NCI-H524 treated with DMSO at 0.1 percent for 48 hours (cell line): ENCODE measurements at places on chromosomes 12 and 14.

- DNase-seq: no peak
Observed at GRCh38 chr14:80978403-80978802, 23.0 kb downstream of the TSHR start.

- no peak for DNase-seq
Observed at GRCh38 chr14:97946641-97947040, 1149.5 kb downstream of the VRK1 start.

DNA sequence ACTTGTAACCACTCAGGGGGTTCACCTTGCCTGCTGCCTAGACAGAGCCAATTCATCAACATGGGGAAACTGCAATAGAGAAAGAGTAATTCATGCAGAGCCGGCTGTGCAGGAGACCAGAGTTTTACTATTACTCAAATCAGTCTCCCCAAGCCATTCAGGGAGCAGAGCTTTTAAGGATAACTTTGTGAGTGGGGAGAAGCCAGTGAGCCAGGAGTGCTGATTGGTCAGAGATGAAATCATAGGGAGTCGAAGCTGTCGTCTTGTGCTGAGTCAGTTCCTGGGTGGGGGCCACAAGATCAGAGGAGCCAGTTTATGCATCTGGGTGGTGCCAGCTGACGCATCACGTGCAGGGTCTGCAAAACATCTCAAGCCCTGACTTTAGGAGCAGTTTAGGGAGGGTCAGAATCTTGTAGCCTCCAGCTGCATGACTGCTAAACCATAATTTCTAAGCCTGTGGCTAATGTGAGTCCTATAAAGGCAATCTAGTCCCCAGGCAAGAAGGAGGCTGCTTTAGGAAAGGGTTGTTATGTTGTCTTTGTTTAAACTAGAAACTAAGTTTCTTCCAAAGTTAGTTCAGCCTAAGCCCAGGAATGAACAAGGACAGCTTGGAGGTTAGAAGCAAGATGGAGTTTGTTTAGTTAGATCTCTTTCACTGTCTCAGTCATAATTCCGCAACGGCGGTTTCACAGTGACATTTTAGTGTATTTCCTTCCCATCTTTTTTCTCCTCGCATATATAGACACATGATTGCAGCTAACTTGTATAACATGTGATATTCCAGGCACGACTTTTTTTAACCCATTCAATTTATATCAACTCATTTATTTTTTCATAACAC, 68.9 kb upstream of the NCOR2 start:
- DNase-seq: peak; percentile 31

- DNase-seq: no peak
Observed at GRCh38 chr12:53067074-53067992, 11.9 kb downstream of the SPRYD3 start.

DNA sequence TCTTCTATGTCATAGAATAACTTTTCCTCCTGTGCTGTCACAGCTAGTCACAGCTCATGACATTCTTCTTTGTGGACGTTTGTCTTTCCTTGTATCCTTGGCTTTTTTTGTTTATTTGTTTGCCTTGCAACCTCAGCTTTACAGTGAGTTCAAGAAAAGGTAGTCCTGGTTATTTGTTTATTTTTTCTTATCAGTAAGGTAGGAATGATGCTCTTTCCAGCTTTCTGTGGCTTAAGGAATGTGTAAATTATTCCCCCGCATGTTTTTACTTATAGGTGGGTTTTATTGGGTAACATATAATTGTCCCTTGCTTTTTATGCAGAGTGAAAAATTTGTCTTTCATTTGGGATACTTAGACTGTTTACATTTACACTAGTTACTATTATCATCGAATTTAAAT, 1673.6 kb upstream of the FLRT2 start:
- DNase-seq: no peak

DNA sequence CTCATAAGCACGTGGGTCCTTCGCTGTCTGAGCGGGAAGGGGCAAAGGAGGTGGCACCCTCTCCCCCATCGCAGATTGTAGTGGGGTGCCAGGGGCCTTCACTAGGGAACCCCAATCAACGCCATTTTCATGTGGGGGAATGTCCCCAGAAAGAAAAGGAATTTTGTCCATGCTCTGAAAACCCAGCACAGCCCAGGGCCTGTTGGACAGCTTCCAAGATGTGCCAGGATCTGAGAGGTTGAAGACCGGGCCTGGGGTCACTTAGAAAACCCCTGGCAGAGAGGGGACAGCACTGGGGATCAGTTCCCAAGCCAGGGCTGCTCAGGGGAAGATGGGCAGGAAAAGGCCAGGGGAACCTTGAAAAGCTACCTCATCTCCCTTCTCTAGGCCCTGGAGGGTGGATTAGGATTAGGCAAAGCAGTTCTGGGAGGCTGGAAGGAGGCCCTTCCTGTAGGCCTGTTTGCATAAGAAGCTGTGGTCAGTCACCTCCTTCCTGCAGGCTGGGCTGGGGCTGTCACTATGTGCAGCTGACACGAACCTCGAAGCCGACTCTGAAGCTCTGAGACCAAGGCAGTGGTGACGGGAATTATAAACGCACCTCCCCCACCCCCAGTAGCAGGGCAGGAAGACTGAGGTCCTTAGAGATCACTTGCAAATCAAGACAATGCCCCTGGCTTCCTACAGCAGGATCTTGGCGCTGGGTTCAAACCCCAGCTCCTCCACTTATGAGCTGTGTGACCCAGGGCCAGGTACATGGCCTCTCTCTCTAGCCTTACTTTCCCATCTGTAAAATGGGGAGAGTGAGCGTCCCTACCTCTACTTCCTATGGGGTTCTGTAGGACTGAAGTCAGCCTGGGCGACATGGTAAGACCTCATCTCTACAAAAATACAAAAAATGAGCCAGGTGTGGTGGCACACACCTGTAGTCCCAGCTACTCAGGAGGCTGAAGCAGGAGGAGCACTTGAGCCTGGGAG, 29.0 kb downstream of the TESC start:
- no peak for DNase-seq

- no peak for DNase-seq
Observed at GRCh38 chr14:69716478-69717187, 50.3 kb upstream of the SRSF5 start.

GRCh38 chr12:67531051-67531450, 117.5 kb upstream of the DYRK2 start:
- no peak for DNase-seq

DNA sequence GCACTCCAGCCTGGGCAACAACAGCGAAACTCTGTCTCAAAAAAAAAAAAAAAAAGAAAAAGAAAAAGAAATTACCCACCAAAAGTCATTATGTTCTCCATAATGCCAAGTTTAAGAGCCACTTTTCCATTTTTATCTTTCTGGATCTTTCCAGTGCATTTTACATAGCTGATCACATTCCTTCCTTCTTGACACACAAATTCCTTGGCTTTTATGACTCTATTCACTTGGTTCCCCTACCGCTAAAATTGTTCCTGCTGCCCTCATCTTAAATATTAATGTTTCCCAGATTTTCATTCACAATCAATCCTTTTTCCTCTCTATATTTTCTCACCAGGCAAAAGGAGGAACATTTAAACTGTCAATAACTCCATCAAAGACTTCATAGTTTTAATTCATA, 20.2 kb downstream of the KLHL28 start:
- no peak for DNase-seq

DNA sequence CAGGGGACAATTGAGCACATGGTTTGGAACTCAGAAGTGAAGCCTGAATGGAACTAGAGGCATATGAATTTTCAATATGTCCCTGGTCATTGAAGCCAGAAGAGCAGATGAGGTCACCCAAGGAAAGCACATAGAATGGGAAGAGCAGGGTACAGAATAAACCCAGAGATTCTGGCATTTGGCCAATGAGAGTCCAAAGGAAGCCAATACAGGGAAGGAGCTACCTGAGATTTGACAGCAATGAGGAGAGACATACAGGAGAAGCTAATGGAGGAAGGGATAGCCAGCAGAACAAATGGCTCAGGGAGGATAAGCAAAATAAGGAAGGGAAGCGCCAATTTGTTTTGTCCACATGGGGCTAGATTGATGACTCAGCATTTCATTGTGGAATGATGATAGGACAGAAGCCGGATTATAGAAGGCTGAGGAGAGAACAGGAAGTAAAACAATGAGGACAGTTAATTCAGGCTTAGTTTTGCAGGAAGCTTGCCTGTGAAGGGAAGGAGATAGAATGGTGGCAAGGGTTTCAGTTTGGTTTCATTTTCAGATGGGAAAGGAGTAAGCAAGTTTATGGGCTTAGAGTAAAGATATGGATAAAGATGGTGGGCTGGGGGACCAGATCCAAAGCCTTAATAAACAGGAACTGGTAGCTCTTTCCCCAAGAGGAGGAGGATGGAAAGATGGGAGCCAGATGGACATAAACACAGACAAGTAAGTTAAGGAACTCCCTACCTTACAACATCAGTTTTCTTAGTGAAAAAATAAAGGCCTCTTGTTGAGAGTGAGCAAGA, 3.2 kb upstream of the SPTSSA start:
- no peak for DNase-seq

- DNase-seq: no peak
Observed at GRCh38 chr12:24960222-24960855, 11.4 kb upstream of the BCAT1 start.

GRCh38 chr12:122870867-122871664, 24.9 kb downstream of the VPS37B start:
- DNase-seq: no peak

DNA sequence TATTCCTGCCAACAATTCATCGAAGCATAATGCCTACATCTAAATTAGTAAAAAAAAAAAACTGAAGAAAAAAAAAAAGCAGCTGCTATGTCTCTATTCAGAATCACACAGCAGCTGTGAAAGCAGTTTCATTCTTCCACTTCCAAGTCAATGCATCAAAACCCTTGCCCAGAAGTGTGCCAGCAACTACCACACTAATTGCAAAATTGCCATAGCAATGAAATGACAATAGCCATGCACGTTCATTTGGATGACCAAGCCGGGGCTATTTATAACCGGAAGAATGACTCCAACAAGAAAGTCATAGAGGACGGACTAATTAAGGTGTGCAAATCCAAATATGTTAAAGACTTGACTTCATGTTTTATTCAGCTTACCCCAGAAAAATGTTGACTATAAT, 42.5 kb downstream of the SLC2A13 start:
- DNase-seq: no peak

- no peak for DNase-seq
Observed at GRCh38 chr14:86540636-86541247, 1010.8 kb downstream of the FLRT2 start.

GRCh38 chr14:99747582-99748330, 45.5 kb upstream of the EML1 start:
- no peak for DNase-seq

DNA sequence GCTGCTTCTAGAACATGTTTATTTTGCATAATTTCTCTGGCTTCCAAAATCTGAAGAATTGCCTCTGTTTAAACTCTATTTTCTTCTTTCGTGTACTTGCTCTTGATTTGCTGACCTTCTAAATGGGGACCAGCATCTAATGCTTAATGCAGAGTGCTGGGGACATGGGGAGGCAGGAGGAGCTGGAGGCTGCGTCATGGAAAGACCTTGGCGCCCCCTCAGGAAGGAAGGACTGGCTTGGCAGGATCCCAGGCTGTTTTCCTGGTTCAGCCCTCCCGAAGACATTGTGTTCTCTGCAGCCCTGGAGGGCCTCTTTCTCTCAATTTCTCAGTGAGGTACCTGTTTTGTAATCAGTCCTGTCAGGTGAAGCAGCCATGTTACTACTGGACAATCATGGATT, 5.5 kb downstream of the PRKCH start:
- no peak for DNase-seq

- no peak for DNase-seq
Observed at GRCh38 chr12:81284137-81284536, 206.3 kb downstream of the ACSS3 start.

GRCh38 chr12:102596687-102597086, 116.3 kb upstream of the IGF1 start:
- no peak for DNase-seq

DNA sequence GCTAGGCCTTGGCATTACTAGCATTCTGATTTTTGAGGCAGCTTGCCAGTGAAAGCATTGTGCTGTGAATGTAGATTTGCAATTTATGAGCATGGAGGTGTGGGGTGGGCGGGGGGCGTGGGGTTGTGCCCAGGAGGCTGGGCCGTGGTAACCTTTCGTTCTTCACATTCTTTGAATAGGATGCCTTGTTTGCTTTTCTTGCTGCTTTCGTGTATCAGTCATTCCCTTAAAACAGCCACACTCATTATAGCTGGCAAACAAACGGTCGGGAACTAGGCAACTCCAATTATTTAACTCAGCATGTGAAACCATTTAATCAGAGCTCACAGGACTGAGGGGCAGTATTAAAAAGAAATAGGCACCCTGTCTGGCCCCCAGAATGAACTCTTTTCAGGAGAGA, 115.9 kb upstream of the PELI2 start:
- no peak for DNase-seq

GRCh38 chr14:88069677-88070076, 64.7 kb downstream of the GPR65 start:
- DNase-seq: no peak

- DNase-seq: no peak
Observed at GRCh38 chr14:100629696-100630095, 42.5 kb upstream of the BEGAIN start.

GRCh38 chr12:70876952-70877351, 43.6 kb downstream of the PTPRR start:
- DNase-seq: no peak

DNA sequence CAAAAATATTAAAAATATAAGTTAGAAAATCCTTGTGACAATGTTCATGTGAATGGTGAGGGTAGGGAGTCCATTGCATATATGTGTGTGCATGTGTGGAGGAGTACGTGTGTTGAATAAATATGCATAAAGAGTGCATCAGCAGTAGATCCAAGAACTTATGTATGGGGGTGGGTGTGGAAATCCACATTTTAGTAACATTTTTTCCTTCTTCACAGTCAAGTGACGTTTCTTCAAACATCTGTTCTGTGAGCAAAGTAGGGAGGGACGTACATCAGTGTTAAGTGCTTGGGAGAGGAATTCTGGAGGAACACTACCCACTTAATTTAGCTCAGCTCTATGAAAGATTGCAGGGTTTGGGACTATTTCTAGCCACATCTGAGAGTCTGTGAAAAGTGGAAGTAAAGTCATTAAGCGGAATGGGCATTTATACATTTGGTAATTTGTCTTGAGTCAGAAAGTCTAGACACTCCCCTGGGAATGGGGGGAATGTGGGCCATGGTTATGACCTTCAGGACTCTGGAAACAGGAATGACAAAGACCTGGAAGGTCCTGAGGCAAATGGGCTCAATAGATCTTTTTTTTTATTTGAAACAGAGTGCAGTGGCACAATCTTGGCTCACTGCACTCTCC, 156.4 kb upstream of the PLXNC1 start:
- DNase-seq: no peak

DNA sequence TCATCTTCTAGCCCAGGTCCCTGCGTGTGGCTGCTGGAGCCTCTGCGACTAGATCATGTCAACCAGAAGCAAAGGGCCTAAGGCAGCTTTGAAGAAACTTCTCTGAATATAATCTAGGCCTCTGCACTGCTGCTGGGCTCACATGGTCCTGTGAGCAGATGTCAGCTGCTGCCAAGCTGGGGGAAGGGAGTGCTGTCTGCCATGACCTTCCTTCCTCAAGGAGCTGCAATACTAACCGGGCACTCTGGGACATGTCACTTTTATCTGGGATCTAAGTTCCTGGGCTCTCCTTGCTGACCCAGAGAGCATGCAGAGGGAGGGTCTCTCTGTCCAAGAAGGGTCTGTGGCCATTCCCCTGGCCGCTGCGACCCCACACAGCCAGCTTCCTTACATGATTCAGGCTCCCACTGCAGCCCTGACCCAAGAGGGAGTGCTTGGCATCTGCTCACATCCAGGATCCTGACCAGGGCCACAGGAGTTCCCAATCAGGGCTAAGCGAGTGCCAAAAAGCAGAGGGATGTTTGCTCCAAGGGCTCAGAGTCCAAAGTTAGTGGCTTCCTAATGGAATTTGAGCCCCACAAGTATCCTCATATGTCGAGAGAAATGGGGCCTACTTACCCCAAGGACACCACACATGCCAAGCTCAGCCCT, 74.0 kb downstream of the PLEKHG3 start:
- no peak for DNase-seq
